ENCODE measurements at places on chromosomes 4 and X. TPM values are rescaled to one million over a fixed set of nuclear protein-coding genes. Genes with fewer than 3 reads are reported as not detected.
A peak's percentile ranks its signal among the peaks of the same experiment; 100 is the strongest.

PTTG2 gene
- 0.64 TPM for total RNA-seq

GRCh38 chr4:158395889-158396288, 125.8 kb upstream of the RXFP1 start:
- DNase-seq: no peak

DNA sequence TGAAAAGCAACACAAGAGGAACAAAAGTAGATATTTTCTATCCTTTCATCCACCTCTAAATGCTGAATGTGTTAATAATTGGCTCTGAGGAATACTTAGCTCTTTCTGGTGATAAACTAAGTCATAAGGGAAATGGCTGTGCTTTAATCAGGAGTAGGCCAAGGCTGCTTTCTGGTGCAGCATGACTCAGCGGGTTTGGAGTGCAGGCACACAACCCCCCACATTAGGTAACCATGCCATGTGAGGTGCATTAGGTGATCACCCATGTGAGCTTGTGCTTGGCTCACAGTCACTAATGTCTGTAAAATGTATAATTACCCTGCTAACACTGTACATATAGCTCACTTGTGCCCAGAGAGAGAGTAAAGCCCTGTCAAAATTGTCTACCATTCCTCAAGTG, 57.2 kb downstream of the USP38 start:
- DNase-seq: peak; percentile 28

DNA sequence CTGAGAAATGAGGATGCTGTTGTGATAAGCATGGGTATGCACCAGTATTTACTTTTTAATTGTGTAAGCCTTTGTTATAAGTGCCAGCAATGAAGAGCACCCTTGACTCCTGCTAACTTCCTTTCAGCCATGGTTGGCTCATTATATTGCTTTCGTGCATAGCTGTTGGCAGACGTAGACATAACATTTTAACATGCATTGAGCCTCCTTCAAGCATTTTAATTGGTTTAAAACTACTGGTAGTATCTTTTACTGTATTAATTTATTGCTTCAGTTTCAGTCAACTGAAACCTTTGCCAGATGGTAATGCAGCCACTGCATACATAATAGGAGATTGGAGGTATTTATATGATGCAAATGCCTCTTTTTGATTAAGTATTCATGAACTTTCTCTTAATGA, 1285.4 kb downstream of the PCDH18 start:
- DNase-seq: no peak

DNA sequence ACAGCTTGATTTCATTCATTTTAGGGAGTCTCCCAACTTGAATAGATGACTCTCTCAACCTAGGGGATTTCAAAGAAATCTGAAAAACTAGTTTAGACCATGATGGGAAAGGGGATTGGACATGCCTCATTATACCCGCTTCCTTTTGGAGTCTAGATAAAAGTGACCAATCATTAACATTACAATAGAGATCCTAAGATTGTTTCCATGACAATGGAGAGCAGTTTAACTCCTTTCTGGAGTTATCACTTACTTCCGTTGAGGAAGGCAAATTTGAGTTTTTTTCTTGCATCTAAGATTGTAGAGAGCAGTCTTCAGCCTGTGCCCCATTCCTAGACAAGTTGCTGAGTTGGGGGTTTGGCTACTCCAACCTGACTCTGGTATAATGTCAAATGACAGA, 11.4 kb upstream of the IL15 start:
- no peak for DNase-seq

- DNase-seq: no peak
These were observed 9.0 kb upstream of the LONRF3 start for GRCh38 chrX:118965395-118965794.

GRCh38 chrX:12548746-12549145, 242.5 kb upstream of the PRPS2 start:
- peak; percentile 19 for DNase-seq

All from fibroblast of villous mesenchyme (primary cell).